ENCODE measurements at places on chromosomes 16 and 17.

GRCh38 chr17:17994271-17995069, 21.8 kb downstream of the DRC3 start:
- DNase-seq: no peak

GRCh38 chr16:85370543-85370880, 242.6 kb upstream of the GSE1 start:
- DNase-seq: no peak

DNA sequence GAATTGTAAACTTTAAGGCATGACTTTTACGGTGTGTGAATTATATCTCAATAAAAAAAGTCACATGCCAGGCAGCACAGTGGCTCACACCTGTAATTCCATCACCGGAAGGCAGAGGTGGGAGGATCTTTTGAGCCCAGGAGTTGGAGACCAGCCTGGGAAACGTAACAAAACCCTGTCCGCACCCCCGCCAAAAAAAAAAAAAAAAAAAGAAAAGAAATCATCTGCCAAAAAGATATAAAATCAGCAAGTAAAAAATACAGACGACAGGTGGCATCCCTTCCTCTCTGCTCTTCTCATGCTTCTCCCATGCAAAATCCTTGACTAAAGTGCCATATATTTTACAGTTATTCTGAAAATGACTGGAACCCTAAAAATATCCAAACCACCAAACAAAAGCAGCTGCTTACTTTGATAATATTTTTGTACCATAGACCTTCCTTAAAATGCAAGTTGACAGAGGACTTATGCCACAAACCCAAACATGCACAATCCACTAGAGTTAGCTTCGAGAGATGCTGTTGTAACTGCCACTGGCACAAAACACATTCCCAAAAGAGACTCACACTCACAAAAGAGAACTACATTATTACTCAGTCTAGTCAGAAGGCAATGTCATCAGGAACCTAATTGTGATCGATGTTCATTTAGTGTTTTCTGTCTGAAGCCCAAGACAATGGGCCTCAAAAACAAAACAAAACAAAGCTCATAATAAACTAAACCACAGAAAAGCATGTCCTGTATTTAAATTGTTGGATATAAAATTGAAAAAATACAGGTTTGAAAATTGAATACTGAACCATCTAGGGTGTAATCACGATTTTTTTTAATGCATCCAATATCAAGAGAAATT, 2.4 kb downstream of the CRLF3 start:
- DNase-seq: no peak

GRCh38 chr16:5056352-5056751, 9.4 kb downstream of the C16orf89 start:
- no peak for DNase-seq

DNA sequence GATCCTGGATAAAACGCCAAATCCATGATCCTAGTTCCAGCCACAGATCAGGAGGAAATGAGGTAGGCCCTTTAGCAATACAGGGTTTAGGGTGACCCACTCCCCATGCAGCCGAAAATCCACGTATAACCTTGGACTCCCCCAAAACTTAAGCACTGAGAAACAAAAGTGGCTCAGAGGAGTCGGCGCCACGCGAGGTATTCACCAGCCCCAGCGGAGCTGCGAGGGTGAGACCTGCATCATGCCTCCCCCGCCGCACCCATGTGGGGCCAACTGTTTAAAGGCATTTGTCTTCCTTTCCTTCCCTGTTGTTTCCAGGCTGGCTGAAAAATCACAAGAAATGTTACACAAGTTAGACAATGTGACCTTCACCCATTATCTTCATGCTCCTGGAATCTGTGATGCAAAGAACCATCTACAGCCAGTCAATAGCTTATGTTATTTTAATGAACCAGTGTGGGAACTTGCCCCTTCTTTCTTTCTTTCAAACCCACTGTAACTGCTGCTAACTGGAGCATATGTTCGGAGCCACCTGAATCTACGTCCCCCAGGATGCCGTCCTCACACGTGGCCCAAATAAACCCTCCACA, 98.2 kb upstream of the METRNL start:
- DNase-seq: no peak

DNA sequence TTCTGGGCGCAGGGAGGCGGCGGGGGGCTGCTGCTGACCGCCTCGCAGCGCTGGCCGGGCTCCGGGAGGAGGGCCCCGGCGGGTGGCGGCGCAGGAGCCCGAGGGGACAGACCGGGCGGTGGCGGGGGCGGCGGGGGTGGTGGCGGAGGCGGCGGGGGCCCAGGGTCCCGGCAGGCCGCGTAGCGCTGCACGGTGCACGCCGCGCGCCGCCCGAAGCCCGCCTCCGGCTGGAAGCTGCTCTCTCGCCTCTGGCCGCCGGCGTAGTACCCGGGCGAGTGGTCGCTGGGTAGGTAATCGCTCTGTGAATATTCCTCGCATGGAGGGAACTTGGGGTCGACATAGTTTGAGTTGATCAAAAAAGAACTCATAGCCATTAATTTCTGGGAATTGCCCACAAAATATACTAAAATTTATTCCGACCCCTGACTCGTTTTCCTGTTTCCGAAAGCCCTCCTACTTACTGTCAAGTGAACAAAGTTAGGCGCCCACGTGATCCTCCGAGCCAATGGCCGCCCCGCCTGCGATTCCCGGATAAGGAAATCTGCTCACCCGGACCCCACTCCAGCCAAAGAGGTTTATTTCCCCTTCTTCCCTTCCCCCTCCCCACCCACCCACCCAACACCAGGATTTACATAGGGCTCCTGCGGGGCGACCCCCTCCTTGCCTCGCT, at the start of gene HOXB4:
TSS of gene HOXB4 (minus strand) at position 405 of the 670 bp plus-strand sequence. CDS start at position 374, 31 bp downstream.
- peak; percentile 98 for DNase-seq

DNA sequence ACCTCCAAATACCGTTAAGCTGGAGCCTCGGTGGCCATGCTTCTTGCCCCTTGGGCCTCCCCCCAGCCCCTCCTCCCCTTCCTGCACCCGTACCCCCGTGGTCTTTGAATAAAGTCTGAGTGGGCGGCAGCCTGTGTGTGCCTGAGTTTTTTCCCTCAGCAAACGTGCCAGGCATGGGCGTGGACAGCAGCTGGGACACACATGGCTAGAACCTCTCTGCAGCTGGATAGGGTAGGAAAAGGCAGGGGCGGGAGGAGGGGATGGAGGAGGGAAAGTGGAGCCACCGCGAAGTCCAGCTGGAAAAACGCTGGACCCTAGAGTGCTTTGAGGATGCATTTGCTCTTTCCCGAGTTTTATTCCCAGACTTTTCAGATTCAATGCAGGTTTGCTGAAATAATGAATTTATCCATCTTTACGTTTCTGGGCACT, 928 bp downstream of the HBA1 start:
- DNase-seq: no peak

- no peak for DNase-seq
These were observed 63.7 kb downstream of the RPH3AL start for GRCh38 chr17:288802-289356.

- no peak for DNase-seq
These were observed 24.8 kb downstream of the LMF1 start for GRCh38 chr16:946048-946395.

GRCh38 chr17:73039282-73039681, 53.2 kb downstream of the SLC39A11 start:
- DNase-seq: peak; percentile 31

DNA sequence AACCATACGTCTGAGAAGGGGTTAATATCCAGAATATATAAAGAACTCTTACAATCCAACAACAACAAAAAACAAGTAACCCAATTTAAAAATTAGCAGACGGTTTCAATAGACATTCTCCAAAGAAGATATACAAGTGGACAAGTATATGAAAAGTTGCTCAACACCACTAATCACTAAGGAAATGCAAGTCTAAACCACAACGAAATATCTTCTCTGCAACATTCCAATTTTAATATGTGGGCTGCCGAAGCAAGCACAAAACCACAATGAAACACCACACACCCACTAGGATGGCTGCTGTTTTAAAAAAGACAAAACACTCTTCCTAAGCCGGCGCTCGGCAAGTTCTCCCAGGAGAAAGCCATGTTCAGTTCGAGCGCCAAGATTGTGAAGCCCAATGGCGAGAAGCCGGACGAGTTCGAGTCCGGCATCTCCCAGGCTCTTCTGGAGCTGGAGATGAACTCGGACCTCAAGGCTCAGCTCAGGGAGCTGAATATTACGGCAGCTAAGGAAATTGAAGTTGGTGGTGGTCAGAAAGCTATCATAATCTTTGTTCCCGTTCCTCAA, 5.9 kb upstream of the SLC13A2 start:
- DNase-seq: no peak

GRCh38 chr16:30998852-30999761, 11.3 kb downstream of the STX1B start:
- DNase-seq: peak; percentile 83

GRCh38 chr17:62652251-62653001, 25.0 kb downstream of the MRC2 start:
- DNase-seq: no peak

GRCh38 chr17:41687828-41688640, 651 bp upstream of the EIF1 start:
- no peak for DNase-seq

GRCh38 chr16:67805718-67806427, 487 bp downstream of the RANBP10 start:
- DNase-seq: peak; percentile 18

DNA sequence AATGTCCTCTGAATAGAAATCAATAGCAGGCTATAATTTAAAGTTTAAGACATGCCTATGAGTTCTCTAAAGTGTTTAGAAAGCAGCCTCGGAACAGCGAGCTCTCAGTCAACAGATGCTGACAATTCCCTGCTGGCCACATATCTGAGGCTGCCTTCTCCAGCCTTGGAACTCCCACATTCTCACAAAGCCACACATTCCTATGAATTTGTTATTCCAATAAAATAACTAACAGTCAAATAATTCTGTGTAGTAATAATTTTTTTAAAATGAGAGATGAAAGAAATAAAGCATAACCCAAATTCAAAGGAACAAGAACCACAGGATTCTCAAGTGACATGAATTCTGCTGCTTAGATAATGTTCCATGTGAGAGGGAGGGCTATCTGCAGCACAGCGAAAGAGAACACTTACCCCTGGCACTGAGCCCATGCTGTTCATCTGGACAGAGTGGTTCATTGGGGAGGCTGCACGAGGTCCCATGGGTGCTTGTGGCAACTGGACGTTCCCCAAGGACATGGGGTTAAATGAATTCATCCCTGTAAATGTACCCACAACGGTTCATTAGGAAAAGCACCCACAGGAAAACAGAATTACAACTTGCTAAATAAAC, 56.9 kb upstream of the TRAP1 start:
- peak; percentile 46 for DNase-seq

DNA sequence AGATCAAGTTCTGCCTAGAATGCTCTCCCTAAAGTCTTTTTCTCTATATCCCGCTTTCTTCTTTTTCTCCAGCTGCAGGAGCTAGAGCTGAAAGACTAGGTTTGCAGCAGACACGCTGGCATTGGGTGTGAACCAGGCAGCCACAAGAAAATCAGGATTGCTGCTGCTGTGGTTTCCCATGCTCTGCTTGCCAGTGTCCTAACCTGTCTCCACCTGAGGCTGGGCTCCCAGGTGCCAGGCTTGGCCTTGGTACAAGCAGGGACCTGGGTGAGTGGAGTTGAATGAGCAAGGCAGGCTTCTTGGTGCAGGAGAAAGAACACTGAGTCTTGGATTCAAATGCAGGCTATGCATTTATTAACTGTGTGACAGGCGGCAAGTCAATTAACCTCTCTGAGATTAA, 440.3 kb upstream of the MAF start:
- peak; percentile 43 for DNase-seq

GRCh38 chr17:17355426-17355825, 52.3 kb downstream of the NT5M start:
- DNase-seq: no peak

All from lower leg skin (tissue), 4 donors.